Fibroblast of skin of left quadriceps (primary cell): ENCODE measurements at places on chromosomes 11 and 22.

DNA sequence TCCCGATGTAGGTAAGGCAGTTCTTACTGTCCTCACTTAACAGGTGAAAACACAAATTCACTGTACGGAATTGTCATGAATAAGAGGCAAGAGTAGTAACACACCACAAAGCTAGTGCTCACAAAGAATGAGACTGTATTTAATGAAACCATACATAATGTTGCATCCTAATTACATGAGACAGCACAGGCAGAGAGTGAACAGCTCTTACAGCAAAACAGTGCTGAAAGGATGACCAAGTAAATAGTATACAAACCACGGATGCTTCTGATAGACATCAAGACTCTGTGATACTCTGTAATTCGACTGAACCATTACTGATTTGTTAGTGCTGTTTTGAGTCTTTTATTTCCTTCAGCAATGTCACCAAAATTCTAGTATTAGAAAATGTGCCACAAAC, 282.3 kb downstream of the TTC28 start:
- DNase-seq = no peak

DNA sequence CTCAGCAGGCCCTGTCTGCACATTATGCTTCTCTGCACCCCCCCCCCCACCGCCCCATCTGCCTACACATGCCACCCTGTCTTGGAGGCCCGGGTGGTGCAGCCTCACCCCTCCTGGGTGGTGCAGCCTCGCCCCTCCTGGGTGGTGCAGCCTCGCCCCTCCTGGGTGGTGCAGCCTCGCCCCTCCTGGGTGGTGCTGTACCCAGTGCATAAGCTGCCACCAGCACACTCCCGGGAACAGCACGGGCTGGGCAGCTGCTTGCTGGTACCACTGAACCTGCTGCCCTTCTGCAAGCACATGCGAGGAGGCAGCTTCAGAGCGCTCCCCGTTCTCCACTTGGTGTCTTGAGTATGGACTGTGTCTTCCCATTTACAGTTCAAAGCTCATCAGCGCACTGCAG, 69.3 kb downstream of the NCAPD3 start:
- no peak for DNase-seq

DNA sequence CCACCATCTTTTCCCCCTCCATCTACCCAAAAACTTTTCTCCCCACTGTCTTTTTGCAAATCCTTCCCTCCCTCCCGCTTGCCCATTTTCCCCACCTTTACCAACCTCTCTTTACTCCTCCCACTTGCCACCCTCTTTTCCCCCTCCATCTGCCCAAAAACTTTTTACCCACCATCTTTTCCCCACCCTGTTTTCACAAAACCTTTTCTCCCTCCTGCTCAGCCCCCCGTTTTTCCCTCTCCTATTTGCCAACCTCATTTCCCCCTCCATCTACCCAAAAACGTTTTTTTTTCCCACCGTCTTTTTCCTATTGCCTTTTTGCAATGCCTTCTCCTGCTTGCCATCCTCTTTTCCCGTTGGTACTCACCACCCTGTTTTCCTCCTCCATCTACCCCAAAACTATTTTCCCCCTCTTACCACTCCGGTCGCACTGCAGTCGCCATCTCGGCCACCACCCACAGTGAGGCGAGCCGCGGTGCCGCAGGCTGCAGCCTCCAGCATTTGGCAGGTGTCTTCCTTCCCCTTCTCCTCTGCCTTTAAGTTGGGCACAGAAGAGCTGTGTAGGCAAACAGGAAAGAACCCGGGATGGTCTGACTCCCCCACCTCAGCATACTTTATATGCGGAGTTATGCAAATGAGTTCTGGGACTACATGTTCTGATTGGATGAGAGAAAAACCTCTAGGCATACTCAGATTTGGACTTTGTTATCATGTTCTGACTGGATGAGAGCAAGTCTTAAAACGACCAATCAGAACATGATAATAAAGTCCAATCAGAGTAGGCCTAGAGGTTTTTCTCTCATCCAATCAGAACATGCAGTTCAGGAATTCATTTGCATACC, 121.2 kb upstream of the VPREB1 start:
- DNase-seq = no peak

DNA sequence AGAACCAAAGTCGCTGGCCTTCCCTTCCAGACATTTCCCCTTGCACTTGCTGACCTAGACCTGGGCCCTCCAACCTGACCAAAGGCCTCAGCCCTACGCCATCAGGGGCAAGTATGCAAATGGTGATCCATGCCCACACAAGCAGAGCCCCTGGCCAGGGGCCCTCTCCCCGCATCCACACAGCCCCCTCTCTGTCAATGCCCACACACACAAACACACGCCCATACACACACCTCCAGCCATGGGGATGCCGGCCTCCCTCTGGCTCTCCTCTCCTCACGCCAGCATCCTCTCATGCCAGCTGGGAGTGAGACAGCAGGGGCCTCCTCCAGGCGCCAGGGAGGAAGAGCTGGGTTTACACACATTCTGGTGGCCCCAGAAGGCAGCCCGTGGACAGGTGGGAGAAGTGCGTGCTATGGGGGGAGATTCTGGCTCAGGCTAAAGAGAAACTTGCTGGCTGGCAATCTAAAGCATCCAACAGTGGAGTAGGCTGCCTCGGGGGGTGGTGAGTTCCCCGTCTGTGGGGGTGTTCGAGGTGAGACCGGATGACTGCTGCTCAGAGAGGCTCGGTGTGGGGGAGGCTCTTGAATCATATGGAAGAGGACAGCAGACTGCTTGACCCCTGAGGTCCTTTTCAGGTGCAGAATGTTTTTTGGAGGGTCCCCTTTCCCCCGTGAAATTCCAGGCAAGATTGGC, 4.8 kb downstream of the NRXN2 start:
- no peak for DNase-seq

DNA sequence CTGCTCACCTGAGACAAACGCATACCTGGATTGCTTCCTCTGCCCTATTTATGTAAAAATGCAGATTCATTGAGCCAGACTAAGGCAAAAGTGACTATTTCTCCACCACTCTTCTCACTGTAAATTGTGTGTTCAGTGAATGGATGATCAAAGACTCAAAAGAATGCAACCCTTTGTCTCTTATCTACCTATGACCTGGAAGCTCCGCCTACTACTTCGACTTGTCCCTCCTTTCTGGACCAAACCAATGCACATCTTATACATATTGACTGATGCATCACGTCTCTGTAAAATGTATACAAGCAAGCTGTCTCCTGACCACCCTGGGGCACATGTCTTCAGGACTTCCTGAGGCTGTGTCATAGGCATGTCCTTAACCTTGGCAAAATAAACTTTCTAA, 418.0 kb upstream of the SYN3 start:
- no peak for DNase-seq

DNA sequence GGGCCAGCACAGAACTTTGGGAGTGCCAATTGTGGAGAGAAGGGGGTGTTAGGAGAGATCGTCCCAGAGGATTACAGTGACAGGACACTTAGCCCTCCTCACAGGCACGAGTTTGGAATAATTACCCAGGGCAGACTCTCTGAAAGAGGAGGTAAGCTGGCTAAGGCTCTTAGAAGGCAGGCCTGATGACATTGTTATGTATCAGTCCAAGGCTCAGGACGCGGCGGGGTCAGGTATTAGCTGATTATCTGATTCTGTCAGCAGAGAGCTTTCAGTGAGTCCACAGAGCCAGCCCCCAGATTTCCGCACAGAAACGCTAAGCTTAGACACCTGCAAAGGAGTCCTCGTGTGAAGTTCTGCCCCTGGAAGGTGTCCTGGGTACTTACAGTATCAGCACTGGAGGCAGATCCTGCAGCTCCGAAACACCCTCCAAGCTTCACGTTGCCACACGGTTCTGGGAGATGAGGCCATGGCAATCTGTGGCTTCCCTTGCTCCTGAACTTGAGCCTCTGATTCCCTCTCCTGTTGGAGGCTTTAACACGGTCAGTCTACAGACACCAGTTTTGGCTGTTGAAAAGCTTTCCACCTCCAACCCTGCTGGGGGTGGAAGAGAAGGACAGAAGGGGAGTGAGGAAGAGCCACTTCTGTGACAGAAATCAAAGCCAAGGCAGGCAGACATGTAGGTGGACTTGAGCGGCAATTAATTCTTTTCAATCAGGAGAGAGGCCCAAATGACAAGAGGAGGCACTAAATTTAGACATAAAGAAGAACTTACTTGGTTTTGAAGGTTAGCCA, 123.6 kb upstream of the CADM1 start:
- DNase-seq = no peak

DNA sequence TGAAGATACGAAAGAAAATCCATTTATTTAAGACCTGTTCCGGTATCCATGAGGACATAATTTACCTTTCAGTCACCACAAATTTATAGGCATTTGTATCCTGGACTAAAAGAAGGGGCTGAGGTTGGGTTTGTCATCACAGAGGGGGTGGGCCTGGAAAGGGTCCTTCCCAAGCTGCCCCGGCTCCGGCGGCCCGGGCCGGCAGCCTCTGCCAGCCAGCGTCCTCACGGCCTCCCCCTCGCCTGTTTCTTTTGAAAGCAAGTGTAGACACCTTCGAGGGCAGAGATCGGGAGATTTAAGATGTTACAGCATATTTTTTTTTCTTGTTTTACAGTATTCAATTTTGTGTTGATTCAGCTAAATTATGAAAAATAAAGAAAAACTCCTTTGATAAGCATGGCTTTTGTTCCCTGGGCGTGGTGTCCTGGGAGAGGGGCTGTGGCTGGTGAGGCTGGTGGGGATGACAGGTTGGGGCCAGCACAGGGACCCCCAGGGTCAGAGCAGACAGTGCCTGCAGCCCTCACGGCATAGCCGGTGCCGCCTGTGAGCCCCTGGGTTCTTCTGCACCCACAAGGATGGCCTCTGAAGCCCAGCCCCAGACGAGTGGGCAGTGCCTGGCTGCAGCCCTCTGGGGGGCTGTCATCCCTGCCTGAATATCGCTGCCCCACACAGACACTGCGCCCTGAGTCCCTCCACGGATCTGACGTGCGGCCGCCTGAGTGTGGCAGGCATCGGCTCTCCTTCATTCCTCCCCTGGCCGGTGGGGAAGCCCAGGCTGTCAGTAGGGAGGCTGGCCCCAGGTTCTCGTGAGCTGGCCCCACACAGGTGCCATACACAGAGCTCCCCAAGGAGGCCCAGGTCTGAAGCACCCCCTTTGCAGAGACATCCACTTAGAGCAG, 1075.9 kb downstream of the BRD1 start:
- DNase-seq = no peak

- DNase-seq = no peak
Observed at GRCh38 chr11:65431451-65432099, 9.0 kb downstream of the NEAT1 start.

- DNase-seq = no peak
Observed at GRCh38 chr22:30680991-30681770, 13.5 kb upstream of the OSBP2 start.

DNA sequence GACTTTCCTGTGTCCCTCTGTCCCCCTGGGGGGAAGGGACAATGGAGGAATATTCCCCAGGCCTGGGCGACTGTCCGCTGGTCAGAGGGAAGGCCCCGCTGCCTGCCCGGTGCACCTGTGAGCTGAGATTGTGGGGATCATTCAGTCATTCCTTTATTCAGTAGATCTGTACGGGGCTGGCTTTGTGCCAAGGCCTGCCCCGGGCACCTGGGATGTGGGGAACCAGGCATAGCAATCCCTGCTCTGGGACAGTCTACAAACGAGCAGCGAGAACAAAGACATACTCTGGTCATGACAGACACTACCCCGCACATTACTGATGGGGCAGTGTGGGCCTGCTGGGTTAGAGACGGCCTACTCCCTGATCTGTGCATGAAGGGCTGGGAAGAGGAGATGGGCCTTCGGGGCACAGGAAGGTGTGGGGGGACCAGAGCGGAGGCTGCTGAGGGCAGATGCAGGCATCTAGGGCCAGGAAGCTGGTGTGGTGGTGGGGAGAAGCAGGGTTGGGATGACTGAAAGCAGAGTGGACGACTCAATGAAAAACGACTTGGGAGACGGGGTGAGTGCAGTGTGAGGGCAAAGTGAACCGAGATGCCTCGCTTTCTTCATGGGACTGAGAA, 1.8 kb upstream of the MYO7A start:
- no peak for DNase-seq

GRCh38 chr22:48828688-48829087, 999.0 kb downstream of the BRD1 start:
- DNase-seq = no peak

- no peak for DNase-seq
Observed at GRCh38 chr11:75380716-75381420, 18.4 kb upstream of the RPS3 start.

GRCh38 chr11:69058511-69059270, 10.0 kb downstream of the TPCN2 start:
- no peak for DNase-seq

GRCh38 chr11:85710917-85711316, 24.9 kb upstream of the CCDC89 start:
- DNase-seq = no peak
